ENCODE measurements at places on chromosomes 3 and 15.

GRCh38 chr15:82108489-82109078 is 62.8 kb upstream of the MEX3B start:
- DNase-seq, result no peak

DNA sequence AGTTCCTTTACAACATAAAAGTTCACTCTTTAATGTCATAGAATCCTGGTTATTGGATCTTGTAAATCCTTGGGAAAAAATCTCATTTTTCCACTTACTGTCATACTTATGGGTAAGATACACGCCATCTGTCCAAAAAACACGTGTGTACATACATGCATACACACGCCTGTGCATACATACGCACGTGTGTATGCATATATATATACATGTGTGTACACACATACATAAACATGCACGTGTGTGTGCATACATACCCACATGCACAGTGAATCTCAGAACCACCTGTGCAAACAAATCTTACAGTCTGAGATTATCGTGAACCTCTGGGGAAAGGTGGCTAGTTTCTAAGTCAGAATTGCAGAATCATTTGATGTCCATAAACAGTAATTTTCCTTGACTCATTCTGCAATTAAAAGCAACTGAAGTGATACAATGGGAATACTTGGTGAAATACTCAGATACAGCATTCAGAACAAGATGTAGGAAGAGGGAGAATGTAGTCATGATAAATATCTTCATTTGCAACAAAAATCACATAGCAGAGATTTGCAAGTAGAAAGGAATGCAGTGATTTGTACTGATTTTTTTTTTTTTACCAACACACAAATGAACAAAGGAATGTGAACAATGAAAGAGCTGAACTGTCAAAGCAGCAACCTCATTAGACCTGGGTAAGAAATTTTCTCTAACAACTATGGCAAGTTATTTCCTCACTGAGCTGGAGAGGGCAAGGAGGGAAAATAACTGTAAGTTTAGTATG is 160.6 kb upstream of the POU1F1 start:
- DNase-seq, result no peak

- DNase-seq, result no peak
Measured at GRCh38 chr3:42033741-42034140, 57.4 kb upstream of the TRAK1 start.

GRCh38 chr3:10389995-10390394 is 69.1 kb upstream of the SEC13 start:
- no peak for DNase-seq

GRCh38 chr3:174815750-174816149 is 43.4 kb upstream of the NAALADL2 start:
- DNase-seq, result no peak

DNA sequence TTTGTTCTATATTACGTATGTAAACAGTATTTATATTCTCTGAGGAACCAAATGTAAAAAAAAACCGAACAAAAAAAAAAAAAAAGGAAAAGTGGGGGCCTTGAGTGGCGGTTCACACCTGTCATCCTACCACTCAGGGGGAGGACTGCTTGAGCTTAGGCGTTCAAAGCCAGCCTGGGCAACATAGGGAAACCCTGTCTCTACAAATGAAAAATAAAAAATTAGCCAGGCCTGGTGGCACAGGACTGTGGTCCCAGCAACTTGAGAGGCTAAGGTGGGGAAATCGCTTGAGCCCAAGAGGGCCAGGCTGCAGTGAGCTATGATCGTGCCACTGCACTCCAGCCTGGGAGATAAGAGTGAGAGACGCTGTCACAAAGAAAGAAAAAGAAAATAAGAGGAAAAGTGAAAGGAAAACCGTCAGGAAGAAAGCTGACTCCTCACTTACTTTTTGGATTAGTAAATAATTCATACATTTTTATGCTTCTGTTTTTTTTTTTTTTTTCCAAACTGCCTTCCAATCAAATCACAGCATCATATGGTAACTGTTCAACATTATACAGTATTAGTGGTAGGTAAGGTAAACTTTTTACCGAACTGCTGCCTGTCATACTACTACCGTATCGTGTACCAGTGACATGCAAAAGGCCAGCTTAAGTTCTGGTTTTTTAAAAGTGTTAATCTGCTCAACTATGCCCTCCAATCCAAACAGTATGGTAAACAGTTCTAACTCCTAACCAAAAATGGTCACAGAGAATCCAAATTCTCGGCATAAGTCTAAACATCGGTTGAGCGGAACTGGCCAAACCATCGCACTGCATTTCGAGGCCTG is 1.2 kb downstream of the PHC3 start:
- DNase-seq, result no peak

DNA sequence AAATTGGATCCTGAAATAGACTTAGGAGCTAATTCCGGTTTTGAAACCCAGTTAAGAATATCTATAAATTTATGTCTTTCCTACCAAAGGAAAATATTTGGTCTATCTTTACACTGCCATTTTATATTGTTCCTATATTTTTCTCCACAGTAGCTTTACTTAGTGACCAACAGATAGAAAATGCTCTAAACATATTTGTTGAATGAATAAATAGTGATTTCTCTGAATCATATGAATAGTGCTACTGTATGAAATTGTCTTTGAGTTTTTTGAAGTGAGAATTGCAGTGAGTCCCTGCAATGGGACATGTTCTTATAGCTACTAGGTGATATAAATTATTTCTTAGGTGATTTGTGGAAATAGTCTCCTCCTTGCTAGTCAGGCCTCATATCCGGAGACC is 18.5 kb upstream of the EID1 start:
- DNase-seq, result no peak

Measured in esophagus squamous epithelium (tissue), 5 donors.